Left lung (tissue), 14 donors: ENCODE measurements at places on chromosomes 4 and X. TPM values are rescaled to one million over a fixed set of nuclear protein-coding genes. Genes with fewer than 3 reads are reported as not detected.

XAGE5 gene
- polyA plus RNA-seq, result not detected

CYSLTR1 gene
- 2.3 TPM for polyA plus RNA-seq

DNA sequence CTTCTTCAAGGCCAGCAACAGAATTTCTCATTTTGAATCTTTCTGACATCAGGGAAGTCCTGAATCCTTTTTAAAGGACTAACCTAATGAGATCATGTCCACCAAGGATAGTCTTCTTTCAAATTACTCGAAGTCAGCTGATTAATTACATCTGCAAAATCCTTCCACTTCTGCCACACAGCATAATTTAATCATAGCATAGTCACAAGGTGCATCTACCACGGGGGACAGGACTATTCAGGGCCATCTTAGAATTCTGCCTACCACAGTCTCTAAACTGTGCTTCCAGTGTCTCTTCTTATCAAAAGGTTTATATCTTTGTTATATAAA, 53.7 kb downstream of the ATP10D start:
- DNase-seq, result no peak

DNA sequence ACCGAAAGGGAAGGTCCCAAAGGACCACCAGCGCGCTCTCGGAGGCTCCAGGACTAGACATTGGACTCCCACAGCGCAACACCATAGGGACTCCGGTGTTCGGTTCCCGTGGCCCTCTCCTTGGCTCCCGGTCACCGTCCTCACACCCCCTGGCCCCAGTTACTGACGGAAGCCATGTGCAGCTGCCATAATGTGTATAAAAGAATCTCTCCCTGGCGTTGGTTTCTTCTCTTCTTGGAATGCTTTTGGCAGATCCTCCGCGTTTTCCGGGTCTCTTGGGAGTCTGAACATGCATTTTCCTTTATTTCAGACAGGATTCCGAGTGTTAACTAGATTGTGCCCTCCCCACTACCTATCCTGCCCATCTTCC, 69.8 kb downstream of the FBXO8 start:
- DNase-seq, result no peak

POLN gene
- 3.8 TPM for polyA plus RNA-seq

DNA sequence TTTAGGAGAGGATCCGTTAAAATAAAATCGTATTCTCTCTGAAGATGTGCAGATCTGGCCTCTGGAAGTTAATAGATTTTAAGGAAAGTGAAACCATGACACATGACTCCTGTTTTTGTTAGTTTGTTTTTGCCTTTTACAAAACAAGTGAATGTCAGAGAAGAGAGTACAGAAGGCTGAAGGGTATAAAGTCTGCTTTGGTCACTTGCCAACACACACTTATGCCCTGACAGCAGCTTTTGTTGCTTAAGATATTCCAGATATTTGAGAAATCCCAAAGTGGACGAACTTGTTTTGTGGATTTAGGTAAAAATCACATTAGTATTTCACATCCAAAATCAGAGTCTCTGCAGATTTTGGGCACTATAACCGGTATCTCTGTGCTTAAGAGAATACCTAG, 192.4 kb upstream of the RASGEF1B start:
- DNase-seq, result no peak

DNA sequence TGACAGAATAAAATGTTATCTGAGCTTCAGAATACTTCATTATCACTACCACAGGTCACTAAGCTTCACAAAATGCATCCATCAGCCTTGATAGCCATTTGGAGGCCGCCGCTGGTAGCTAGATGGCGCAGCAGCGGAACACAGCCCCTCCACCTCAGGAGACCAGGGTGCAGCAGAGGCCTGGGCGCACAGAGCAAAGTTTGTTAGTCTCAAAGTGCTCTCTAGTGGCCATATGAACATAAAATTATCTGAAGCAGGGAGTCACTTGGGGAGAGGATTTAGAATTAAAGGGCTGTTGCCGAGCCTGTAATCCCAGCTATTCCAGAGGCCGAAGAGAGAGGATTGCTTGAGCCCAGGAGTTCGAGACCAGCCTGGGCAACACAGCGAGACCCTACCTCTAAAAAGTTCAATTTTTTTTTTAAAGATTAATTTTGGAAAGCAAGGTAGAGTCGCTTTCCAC, 8.1 kb upstream of the DCTD start:
- DNase-seq, result peak; percentile 83

DNA sequence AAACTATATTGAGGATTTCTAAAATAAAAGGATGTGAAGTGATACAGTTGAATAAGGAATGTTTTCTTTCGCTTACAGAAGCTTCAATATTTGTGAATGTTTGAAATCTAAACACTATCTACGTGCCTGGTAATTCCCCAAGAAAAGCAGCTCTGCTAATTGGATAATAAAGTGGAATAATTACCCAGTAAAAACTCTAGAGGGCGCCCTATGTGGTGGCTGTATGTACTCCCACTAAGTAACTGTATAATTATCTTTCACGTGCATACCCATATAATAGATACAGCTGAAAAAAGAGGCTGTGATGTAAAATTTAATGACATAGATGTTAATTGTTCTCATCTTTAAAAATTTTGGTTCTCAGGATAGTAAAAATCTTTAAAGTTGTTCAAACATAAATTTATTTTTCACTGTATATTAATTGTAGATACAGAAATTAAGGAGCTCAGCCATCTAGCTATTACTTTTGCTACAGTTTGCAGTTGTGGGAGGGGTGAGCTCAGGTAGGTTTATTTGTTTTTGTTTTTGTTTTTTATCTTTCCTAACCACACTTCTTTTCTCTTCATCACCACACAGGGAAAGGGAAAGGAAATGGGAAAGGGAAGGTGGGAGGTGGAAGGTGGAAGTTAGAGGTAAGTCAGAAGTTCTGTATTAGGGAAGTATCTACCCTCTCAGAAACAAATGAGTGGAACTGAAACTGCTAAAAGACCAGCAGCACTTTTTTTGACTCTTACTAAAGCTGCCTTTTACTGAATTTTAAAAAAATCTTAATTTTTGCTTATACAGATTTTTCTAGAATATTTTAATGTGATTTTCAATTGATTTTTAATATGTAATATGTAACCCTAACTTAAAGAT, 151.7 kb upstream of the RPS6KA6 start:
- DNase-seq, result no peak

BANK1 gene
- 2.4 TPM for polyA plus RNA-seq

GRCh38 chr4:22678940-22679854, 13.5 kb upstream of the GBA3 start:
- DNase-seq, result no peak

GRCh38 chr4:89640620-89641366, 196.2 kb downstream of the SNCA start:
- peak; percentile 40 for DNase-seq

SSX4 gene
- polyA plus RNA-seq, result not detected

DNA sequence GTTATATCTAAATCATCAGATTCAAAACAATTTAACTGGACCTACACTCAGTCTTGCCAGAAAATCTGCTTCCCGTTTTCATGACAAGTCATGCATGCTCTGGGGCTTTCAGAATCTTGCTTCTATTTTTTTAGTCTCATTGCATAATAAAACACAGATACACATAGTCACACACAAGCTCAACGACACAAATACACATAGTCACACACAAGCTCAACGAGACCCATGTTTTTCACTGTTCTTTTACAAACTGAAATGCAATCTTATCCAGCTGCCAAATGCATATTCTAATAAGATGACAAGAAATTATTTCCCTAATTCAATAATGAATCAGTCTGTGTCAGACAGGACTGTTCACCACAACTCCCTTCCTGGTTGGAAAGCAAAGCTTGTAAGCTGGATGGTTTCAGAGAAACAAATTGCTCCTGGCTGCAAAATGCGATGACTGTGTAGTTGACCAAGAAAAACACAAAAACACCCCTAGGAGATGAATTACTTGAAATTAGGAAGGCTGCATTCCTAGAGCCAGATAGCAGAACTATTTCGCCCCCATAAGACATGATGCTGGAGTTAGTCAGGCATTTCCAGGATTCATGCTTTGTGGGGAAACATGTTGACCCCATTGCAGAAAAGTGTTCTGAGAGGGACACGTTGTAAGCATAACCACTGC, 208.7 kb downstream of the CHIC2 start:
- DNase-seq, result peak; percentile 67

DNA sequence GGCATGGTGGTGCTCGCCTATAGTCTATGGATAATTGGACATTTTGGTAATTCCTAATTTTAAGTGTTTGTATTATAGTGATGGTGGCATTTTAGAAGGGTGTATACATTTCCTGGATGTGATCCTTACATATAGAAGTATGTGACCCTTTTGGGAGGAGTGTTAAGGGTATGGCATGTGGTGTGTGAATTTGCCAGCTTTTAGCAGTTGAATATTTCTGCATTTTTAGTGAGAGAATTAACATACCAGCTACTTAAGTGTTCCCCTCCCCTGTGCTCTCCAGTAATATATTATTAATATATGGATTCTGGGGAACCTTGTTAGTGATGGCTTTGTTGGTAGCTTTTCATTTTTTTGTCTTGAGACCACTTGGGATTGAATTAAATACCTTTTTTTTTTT, 55.3 kb downstream of the STAG2 start:
- DNase-seq, result no peak

DNA sequence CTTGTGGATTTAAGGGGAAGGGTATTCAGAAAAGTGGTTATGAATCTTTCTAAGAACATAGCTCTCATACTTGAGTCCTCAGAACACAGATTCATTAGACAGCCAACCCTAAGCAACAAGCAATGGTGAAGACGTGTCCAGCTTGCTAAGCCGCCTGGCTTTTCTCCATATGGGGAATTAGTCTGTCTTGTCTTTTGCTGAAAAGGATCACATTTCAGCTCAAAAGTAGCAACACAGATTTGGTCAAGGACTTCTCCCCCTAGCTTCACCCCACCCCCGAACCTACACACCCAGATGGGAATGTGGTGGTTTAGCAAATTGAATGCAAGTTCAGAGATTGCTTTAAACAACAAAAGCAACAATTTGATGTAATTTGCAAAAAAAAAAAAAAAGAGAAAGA, 103.3 kb upstream of the RASGEF1B start:
- DNase-seq, result peak; percentile 39

GRCh38 chr4:29970626-29971025, 749.5 kb upstream of the PCDH7 start:
- no peak for DNase-seq

DNA sequence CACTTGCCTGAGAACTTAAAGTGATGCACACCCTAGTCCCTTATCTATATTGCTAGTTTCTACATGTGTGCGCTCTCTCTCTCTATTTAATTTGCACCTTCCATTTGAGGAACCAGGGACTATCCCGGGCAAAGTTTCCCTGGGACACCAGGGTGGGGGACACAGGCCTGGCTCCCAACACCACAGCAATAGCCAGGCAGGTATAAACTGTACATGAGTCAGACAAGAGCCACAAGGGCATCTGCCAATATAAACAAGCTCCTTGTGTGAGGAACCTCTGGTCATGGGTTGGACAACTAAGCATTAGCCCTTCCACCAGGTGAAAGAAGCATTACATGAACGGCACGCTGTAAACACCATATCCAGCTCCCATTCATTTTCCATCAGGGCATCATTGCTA, 455.5 kb downstream of the STIM2 start:
- DNase-seq, result no peak

BGN gene
- 207 TPM for polyA plus RNA-seq

GRCh38 chr4:126916626-126917140, 716.1 kb upstream of the INTU start:
- no peak for DNase-seq

GRCh38 chr4:128871948-128872347, 62.4 kb downstream of the JADE1 start:
- DNase-seq, result no peak

DNA sequence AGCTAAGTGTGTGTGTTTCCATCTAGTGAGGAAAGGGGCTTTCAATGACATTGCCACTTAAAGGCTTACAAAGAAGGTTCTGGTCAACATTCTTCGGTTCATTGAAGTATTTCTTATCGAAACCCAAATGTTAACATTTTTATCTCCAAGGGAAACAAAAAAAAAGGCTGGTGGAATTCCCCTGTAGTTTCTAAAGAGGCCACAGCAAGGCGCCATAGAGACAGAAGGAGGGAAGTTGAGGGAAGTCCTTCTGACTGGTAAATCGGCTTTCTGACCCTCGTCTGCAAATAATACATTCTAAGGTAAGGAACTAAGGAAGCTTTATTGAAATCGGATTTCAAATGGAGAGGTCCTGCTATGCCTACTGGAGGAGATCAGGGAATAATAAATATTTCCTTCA, 1.7 kb upstream of the ZFP42 start:
- no peak for DNase-seq

PRR32 gene
- polyA plus RNA-seq, result not detected

IL21 gene
- polyA plus RNA-seq, result not detected

MGAT4D gene
- not detected for polyA plus RNA-seq

NPY5R gene
- polyA plus RNA-seq, result not detected

NMU gene
- polyA plus RNA-seq, result 36.2 TPM

DNA sequence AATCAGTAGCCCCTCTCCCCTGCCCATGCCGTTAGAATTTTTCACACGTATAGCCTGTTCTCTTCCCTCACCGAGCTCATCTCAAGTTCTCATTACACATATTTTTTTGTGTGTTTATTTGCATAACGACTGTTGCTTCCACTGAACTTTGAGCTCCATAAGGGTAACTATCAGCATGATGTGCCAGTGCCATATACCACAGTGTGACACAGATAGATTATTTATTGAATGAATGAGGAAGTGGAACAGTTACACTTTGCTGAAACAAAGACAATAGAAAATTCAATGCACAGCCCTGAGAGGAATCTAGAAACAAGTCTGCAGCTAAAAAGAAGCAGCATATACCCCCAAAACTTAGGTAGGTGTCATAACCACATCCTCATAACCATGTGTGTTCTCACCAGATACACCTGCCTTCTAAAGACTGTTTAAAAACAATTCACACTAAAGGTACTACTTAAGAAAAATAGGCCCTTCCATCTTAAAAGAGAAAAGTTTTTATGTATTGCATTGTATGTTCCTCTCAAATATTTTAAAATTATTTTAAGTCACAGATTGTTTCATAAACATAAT, 389.9 kb downstream of the PACRGL start:
- no peak for DNase-seq

DNA sequence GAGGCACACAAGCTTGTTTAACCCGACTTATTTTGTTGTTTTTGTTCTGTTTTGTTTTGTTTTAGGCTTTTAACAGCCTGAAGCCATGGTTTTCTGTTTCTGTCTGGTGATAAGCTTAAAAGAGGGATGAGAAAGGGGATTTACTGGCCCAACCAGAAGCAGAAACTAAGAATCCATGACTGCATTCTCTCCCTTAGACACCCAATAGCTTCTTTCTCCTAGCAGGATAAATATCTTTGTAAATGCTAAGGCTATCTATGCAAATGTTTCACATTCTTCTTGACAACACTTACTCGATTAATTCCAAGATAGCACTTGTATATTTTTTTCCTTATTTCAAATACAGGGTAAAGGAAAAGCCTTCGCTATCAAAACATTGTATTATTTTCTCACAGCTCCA, 53.7 kb upstream of the SMAD1 start:
- no peak for DNase-seq

GRCh38 chr4:97923096-97923495, 220.2 kb downstream of the STPG2 start:
- DNase-seq, result peak; percentile 65

GRCh38 chrX:125953814-125954213, 212.3 kb downstream of the DCAF12L2 start:
- DNase-seq, result no peak

DNA sequence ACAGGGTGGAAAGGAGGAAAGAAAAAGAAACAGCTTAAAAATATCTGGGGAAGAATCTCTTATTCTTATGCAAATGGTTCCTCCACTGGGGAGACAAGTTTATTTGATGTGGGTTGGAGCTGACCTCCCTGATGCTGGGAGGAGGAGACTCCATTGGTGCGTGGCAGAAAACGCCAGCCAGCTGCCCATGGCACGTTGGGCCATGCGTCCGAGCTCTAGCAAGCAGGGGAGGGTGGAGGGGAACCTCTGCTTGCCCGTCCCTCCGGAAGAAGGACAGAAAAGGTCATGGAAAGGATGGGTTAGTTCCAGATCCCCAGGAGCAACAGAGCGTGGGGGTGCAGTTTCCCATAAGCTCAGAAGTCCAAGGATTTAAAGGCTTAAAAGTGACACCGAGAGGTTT, 210.4 kb downstream of the KLHL4 start:
- DNase-seq, result no peak
